ENCODE measurements at places on chromosomes 7 and 10.

- DNase-seq = no peak
These were observed 31.5 kb downstream of the CLIP2 start for GRCh38 chr7:74320645-74321221.

DNA sequence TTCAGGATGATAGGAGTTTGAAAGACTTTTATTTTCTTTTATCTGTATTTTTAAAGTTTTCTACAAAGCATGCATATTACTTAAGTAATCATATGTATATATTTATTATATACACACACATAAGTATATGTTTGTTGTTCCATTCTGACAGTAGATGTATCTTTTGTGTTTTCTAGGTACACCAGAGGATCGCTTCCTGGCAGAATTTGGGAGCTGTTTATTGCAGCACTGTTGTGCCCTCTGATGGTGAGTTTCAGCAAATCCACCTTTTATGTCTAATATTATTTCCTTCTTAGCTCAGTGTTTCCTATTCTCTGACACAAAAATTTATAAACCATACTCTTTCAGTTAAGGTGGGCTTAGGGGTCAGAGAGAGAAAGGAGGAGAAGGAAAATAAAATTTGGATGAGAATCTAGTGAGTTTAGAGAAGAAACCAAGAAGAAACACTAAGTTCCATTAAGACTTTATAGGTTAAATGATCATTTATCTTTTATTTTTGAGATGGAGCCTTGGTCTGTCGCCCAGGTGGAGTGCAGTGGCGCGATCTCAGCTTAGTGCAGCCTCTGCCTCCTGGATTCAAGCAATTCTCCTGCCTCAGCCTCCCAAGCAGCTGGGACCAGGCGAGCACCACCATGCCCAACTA lies 59.2 kb upstream of the OIT3 start:
- no peak for DNase-seq

- no peak for DNase-seq
These were observed 102.3 kb downstream of the JAZF1 start for GRCh38 chr7:28078036-28078901.

GRCh38 chr10:128879441-128880140 lies 587.5 kb upstream of the MGMT start:
- DNase-seq = no peak
